Activated CD8-positive, alpha-beta memory T cell treated with anti-CD3 and anti-CD28 coated beads for 1 hour (primary cell): ENCODE measurements at places on chromosomes 16 and 17.

DNA sequence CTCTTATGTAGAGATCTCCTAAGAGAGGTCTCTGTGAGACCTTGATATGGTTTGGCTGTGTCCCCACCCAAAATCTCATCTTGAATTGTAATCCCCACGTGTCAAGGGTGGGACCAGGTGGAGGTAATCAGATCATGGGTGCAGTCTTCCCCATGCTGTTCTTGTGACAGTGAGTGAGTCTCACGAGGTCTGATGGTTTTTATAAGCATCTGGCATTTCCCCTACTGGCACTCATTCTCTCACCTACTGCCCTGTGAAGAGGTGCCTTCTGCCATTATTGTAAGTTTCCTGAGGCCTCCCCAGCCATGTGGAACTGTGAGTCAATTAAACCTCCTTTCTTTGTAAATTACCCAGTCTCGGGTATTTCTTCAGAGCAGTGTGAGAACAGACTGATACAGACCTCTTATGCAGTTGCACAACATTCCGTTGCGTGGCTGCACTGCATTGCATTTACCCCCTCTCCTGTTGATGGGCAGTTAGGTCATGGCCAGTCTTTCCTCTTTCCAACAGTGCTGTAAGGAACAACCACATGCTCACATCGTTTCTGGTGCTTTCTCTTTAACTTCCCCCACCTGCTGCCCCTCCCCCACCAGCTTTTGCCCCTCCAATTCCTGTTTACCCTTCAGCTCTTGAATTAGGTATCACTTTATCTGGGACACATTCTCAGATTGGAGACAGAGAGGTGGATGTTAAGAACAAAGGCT lies 43.6 kb upstream of the MED9 start:
- no peak for DNase-seq

GRCh38 chr17:60491771-60492170 lies 34.3 kb downstream of the APPBP2 start:
- no peak for DNase-seq

DNA sequence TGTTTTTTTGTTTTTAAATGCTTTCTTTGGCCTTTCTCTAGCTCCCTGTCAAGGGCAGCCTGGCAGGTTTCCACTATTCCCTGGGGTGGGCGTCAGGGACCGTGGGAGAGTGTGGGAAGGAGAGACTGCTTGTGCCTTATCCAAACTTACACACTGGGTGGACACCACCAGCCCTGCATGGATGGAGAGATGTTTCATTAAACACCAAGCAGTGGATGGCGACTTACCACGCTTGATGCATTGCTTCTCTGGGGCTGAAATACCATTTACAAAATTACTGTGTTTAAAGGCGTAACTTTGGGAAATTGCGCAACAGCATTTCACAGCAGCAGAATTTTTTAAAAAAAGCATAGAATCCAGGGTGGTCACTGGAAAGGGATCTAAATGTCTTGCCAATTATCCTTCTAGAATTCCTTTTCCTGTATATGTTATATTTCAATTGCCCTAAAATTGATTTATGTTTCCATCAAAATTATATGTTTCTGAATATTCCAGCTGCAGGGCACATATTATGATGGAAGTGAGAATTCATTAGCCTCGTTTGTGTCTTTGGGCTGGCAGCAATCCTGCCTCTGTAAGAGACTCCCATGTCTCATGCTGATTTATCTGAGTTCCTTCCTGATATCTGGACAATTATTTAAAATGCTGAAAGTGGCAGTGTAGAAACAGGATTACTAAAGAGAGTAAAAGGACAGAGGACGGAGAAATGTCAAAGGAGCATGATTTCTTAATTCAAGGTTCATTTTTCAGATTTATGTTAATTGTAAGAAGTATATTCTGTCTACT lies 247.3 kb downstream of the GRIN2A start:
- DNase-seq, result no peak

DNA sequence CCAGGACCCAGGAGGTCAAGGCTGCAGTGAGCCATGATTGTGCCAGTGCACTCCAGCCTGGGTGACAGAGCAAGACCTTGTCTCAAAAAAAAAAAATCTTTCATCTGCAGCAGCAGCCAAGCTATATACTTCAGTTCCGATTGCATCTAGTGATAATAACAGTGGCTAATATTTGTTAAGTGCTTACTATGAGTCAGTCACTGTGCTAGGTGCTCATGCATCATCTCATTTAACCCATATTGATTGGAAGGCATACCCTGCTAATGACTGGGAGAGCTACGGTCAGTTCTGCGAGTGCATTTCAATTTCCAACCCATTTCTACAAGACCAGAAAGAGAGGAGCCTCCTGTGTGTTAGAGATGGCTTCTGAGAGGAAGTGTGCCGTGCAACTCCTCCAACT lies 7.7 kb upstream of the TUBG2 start:
- no peak for DNase-seq

DNA sequence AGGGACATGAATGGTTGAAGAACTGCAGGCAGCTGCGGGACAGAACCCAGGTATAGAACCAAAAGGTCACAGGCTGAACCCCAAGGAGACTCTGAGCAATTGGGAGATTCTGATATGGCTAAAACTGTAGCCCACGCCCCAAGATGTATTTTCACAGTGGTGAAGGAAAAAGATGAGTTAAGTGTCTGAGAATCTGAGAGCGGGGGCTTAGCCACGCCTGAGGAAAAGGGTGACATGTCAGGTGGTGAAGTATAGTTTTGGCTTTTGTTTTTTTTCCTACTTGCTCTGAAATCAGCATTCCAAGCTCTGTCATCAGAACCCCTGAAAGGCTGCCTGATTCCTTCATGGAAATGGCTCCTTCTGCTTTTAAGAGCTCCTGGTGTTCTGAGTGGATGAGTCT lies 73.3 kb downstream of the AKAP1 start:
- DNase-seq, result no peak

GRCh38 chr16:85570735-85571562 lies 42.2 kb upstream of the GSE1 start:
- no peak for DNase-seq

DNA sequence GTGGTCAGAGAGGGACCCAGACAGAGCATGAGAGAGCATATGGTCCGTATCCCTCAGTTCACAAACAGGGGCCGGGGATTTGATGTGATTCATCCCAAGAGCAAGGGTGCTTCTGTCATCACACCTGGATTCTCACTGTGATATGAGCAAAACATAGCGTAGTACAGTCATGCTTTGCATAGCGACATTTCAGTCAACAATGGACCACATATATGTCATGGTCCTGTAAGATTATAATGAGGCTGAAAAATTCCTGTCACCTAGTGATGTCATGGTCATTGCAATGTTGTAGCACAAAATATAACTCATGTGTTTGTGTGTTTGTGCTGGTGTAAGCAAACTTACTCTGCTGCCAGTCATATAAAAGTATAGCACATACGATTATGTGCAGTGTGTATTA lies 207.4 kb upstream of the CDH13 start:
- DNase-seq, result no peak

DNA sequence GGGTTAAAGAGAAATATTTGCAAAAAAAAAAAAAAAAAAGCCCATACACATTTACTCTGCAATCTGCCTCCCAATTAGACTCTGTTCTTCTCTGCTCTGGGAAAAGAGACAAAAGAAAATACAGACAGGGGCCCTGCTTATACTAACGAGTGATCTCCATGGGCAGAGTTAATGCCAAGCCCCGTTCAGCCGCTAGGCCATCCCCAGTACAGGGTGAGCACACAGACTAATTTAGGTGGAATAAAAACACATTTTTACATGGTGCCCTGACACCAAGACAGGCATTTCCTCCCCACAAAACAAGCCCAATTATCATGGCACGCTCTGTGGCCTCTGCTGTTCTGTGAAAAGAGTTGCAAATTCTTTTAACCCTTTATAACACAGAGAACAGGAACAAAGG lies 356.3 kb upstream of the C16orf82 start:
- no peak for DNase-seq

- no peak for DNase-seq
These were observed 21.1 kb downstream of the KNOP1 start for GRCh38 chr16:19696961-19697360.

GRCh38 chr17:37344519-37344918 lies 31.3 kb upstream of the C17orf78 start:
- no peak for DNase-seq

GRCh38 chr16:84985079-84986065 lies 26.0 kb downstream of the ZDHHC7 start:
- no peak for DNase-seq

GRCh38 chr17:75590849-75591721 lies 3.5 kb downstream of the MYO15B start:
- DNase-seq, result no peak

- no peak for DNase-seq
These were observed 6.6 kb downstream of the CHST5 start for GRCh38 chr16:75529056-75529905.

DNA sequence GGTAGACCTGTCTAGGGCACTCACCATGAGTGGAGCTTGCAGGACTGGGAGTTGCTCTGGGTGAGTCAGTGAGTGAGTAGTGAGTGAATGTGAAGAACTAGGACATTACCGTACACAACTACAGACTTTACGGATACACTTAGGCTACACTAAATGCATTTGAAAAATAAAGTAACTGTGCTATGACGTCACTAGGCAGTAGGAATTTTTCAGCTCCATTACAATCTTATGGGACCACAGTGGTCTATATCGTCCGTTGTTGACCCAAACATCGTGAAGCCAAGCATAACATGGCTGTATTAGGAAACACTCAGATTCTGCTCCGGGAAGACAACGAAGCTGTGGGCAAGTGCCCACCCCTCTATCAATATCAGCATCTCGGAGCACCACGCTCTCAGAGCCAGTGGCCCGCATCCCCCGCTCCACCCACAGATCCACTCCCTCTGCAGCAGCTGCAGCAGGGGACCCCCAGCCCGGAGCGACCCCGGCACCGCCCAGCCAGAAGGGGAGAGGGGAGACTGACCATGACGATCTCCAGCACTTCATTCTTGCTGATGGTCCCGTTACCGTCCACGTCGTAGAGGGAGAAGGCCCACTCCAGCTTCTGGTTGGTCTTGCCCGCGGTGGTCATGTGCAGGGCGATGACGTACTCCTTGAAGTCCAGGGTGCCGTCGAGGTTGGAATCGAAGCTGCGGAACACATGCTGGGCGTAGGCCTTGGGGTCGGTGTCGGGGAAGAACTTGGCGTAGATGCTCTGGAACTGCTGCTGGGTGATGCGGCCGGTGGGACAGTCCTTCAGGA lies 594 bp downstream of the RCVRN start:
- no peak for DNase-seq

DNA sequence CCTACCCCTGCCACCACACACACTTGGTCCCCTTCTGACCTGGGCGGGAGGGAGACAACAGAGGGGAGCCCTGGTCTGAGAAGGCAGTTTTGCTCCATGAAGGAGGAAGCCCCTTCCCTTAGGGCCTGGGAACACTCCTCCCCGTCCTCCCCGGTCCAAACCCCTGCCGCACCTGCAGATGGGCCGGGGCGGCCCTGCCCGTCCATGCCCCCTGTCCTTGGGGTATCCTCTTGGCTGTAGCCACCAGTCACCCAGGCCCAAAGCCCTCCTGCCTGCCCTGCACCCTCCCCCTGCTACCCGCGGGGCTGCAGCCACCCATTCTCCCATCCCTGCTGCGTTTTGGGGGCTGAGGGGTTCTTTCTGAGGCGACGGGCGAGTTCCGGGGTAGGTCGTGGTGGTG lies 33.9 kb downstream of the GSE1 start:
- DNase-seq, result no peak

DNA sequence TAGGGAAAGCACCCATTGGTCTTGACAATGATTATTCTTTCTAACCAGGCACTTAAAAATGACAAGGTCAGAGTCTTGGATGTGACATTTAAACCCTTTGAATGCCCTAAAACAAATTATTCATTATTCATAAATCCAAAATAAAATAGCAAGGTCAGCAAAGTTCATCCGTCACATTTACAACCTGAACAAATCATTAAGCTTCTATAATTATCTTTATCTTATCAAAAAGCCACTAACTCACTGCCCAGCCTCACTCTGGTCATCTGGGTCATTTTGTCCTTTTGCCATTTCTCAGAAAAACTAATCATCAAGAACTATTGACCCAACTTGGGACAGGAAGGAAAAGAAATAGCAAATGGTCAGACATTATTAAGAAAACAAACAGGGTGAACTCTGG lies 507.3 kb upstream of the CDH8 start:
- no peak for DNase-seq

DNA sequence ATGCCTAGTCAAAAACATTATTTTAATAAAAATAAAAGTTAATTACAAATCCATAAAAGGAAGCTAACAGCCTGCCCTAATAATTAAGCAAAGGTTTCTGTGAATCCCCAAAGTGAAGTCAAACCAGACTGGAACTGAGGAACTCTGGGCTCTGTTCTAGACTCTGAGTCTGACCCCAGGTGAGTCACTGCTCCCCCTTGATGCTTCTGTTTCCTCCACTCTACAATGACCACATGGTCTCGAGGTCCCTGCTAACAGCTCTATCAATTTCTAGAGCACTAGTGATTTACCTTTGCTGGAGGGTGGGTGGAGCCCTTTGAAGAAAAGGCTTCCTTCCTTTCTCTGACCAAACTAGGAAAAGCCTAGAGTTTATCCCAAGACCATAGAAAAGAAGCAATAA lies 32.4 kb downstream of the XPO6 start:
- DNase-seq, result no peak

DNA sequence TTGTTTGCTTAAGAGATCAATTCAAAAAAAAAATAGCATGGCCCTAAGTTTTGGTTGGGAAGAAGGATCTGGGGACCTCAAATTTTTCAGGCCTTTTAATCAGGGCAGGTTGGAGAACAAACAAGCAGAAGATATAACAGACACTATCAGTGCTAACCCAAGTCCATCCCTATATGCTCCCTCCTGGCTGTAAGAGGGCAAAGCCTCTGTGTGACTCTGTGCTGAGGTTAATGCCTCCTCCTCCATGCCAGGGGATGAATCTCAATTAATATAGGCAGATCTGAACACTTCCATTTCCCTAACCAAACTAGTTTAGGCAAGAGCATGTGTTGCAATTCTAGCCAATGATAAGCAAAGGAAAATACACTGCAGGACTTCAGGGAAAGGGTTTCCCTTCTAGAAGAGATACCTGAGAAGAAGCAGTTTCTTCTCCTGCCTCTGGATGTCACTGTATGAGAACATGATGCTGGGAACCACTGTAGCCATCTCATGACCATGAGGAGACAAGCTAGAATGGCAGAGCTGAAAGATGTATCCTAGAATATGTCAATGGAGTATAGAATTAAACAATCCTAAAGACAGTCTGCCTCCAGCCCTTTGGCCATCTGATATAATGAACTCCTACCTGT lies 76.0 kb downstream of the CHD9NB start:
- no peak for DNase-seq

GRCh38 chr17:36089888-36090836 lies at the start of gene CCL3:
Gene CCL3, minus strand, starts transcription at chr17:36090143. Its CDS starts 85 bp downstream, at chr17:36090058.
- DNase-seq, result no peak

GRCh38 chr17:21041741-21042457 lies 912 bp downstream of the USP22 start:
- DNase-seq, result peak; percentile 39

- DNase-seq, result no peak
These were observed 40.7 kb downstream of the CUEDC1 start for GRCh38 chr17:57914273-57915142.
